ENCODE measurements at places on chromosomes 16 and 17.

- DNase-seq: no peak
These were observed 57.7 kb upstream of the RBFOX3 start for GRCh38 chr17:79668344-79669250.

- no peak for DNase-seq
These were observed 17.9 kb upstream of the BEAN1 start for GRCh38 chr16:66409156-66409555.

- no peak for DNase-seq
These were observed 104.4 kb upstream of the CACNG5 start for GRCh38 chr17:66730461-66730923.

DNA sequence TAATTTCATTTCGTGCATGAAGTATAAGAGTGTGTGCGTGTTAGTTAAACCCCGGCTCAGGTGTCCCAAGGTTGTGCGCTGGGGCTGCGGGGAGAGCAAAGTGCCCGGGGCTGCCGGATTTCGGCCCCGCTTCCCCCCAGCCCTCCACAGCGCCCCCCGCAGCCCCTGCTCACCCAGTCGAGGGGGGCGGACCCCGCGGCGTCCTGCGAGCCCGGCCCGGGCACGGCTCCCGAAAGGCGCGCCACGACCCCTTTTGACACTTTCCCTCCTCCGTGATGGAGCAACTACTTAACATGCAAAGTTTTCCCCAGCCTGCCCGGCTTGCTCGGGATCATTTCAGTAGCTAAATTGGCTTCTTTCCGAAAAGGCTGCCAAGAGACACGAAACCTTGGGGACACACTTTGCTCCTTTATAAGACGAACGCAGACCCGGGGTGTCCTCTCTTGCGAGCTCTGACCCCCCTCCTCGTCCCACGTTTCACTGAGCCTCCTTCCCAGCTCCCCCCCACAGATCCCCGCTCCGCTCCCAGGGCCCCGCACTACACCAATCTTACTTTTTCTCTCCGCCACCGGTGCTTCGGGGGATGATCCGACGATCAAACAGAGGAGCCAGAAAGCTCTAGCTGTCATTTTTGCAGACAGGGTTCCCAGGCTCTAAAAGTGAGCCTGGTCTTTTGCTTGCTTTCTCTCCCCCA, 552 bp downstream of the C17orf58 start:
- no peak for DNase-seq

All from T-helper 2 cell (primary cell).